Lung (tissue), 17 donors: ENCODE measurements at places on chromosomes 1 and 21.
A peak's percentile ranks its signal among the peaks of the same experiment; 100 is the strongest.

DNA sequence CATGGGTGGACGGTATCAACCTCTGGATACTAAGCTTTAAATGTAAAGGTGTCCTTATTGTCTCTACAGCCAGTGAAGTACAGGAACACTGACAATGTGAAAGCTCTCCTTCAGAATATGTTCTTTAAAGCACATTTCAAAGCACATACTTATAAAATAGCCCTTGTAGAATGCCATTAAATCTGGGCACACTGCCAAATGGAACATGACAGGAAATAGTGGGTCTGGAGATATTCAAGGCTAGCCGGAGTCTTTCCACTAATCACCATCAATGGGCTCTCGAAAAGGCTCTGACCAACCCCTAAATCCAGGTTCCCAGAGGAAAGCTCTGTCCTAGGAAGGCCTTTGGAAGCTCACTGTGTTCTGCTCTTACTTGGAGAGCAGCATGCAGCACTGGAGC, 46.6 kb downstream of the PLD5 start:
- DNase-seq, result peak; percentile 75

GRCh38 chr1:37069406-37069805, 35.1 kb upstream of the GRIK3 start:
- DNase-seq, result peak; percentile 12

DNA sequence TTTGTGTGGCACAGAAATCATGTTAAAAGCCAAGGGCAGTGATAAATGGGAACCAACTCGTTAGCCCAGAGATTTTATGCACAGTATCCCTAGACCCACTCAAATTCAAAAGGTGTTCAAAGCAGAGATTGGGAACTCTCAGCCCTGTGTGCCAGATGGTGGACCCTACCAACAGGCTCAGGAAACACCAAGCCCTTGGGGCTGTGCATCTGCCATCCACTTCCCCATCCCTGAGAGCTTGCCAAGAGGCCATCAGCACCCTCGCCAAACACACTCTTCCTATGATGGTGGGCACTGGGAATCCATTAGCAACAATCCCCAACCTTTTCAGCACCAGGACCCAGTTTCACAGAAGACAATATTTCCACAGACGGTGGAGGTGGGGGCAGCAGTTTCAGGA, 194.2 kb upstream of the NFIA start:
- DNase-seq, result no peak

DNA sequence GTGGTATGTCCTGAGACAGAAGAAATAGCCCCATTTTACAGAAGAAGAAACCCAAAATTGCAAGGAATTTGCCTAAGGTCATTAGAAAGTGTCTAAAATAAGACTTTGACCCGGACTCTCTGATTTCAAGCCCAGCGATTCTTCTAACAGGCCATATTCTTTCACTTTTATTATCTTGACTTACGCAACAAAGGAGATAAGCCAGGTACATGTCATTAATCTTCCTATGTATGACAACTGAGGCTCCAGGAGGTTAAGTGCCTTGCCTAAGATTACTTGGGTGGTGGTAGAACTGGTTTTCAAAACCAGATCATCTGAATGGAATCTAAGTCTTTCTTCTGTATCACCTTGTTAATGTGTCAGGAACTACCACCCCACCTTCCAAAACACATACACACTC, 124.3 kb downstream of the PBX1 start:
- no peak for DNase-seq

- no peak for DNase-seq
These were observed 476.5 kb upstream of the VAMP3 start for GRCh38 chr1:7294636-7295035.
